ENCODE measurements at places on chromosomes 1 and 21.

DNA sequence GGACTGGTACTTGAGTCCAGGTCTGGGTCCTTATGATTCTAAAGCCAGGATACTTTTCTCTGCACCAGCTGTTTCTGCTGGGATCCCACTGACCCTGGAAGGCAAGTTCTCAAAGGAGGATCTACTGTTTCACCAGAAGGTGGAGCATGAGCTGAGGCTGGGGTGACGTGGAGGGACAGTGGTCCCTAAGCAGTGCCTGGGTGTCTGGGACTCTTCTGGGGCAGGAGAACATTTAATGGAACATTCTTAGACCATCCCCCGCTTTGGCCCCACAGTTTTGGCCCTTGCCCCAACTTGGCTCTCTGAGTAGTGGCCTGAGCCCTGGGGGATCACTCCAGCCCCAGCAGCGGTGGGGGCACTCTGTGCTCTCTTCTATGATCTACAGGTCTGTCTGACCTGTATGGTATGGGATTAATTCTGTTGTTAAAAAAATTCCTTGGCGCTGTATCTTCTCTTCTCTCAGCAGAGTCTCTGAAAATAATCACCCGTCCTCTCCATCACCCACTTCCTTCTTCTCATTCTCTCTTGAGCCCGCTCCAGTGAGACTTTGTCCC, 60.3 kb upstream of the CSF3R start:
- no peak for DNase-seq

- no peak for DNase-seq
Measured at GRCh38 chr1:206967096-206967849, 3.0 kb downstream of the FCAMR start.

GRCh38 chr1:153567621-153568366, 2.1 kb upstream of the S100A2 start:
- no peak for DNase-seq

GRCh38 chr21:27454234-27454633, 487.3 kb upstream of the ADAMTS5 start:
- no peak for DNase-seq

GRCh38 chr1:151568626-151569088, 28.5 kb downstream of the TUFT1 start:
- no peak for DNase-seq

- no peak for DNase-seq
Measured at GRCh38 chr1:232891071-232891470, 59.3 kb upstream of the NTPCR start.

GRCh38 chr1:182149411-182149965, 88.0 kb upstream of the ZNF648 start:
- no peak for DNase-seq

DNA sequence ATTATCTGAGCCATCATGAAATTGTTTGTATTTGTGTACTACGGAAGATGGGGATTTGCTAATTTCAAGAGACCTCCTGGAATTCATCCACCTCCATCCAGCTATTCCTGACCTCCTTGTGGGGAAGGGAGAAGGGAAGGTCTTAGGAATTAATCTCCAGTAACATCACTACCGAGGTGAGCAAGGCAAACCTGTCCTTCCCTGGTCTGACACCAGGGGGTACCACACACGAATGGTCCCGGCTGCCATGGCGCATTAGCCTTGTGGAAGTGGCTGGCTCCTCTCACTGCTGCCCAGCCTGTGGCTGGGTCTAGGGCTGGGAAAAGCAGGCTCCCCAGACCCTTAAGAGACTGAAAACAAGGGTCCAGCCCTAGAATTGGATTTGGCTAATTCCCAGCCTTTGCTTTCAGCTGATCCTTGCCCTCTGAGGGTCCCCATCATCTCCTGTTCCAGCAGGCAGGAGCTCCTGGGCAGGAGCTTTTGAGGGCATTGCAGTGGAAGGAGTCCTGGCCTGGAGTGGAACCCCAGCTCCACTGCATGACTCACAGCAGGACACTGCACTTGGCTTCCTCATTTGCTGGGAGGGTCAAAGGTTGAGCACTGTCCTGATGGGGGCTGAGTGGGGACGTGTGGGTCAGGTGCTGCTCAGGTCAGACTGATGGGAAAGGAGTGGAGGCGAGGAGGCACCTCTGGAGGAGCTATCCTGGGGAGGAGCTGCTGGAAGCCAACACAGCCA, 34.8 kb downstream of the RIMS3 start:
- DNase-seq = no peak

DNA sequence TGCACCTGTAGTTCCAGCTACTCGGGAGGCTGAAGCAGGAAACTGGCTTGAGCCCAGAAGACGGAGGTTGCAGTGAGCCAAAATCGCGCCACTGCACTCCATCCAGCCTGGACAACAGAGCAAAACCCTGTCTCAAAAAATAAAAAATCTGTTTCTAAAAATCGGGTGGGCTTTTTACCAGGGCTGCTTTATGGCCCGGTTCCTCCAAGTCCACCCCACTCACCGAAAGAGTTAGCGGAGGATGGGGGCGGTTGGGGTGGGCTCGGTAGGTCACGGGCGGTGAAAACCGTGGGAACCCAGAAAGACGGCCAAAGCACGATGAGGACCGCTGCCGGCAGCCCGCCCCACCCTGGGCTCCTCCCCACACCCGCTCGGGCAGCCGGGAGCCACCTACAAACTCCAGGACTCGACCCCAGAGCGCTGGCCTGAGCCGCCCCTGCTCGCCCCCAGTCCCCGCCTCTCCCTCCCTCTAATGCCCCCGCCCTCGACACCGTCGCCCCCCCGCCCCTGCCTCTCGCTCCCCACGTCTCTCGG, 846 bp upstream of the PER3 start:
- no peak for DNase-seq

DNA sequence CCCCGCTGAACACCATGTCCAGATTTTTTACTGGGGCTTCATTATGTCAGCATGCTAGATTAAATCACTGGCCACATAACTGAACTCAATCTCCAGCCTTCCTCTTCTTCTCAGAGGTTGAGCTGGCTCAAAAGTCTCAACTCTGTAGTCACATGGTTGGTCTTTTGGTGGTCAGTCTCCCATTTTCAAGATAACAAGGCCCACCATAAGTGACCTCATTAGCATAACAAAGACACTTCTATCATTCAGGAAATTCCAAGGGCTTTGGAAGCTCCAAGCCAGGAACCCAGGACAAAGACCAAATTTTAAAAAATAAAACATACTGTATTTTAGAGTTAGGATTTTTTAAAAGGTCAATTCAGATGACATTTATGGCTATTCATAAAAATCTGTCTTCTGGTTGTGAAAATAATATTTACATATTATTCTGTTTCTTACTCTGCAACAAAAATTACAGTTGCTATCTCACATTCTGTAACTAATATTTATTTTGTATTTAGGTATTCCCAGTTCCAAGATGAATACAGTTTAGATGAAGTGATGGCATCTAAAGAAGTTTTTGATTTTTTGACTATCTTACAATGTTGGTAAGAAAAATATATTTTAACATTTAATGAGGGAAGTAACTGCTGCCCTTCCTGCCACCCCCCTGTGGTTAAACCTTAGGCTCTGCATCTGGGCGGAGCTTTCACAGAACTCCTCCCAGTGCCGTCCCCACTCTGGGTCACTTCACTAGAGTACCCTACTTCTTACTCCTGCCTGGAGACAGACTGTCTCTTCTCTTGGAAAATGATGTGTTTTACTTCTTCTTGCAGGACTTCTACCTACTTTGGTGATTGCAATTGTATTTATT, 49.3 kb downstream of the SCP2 start:
- no peak for DNase-seq

- no peak for DNase-seq
Measured at GRCh38 chr1:10726355-10726754, 70.1 kb downstream of the CASZ1 start.

- no peak for DNase-seq
Measured at GRCh38 chr1:110100335-110100734, 11.9 kb upstream of the UBL4B start.

GRCh38 chr1:30715216-30715615, 8.2 kb downstream of the MATN1 start:
- DNase-seq = no peak

- no peak for DNase-seq
Measured at GRCh38 chr1:93749894-93750301, 68.3 kb upstream of the BCAR3 start.

GRCh38 chr1:169877800-169878491, 15.8 kb downstream of the SCYL3 start:
- DNase-seq = no peak

- DNase-seq = no peak
Measured at GRCh38 chr1:236066054-236066453, 1.2 kb upstream of the NID1 start.
